Right ventricle myocardium inferior (tissue), 1 donor: ENCODE measurements at places on chromosomes 12 and 14. TPM values are rescaled to one million over a fixed set of nuclear protein-coding genes. Genes with fewer than 3 reads are reported as not detected.

MIA2 gene
- 22.2 TPM for total RNA-seq

GPR68 gene
- total RNA-seq, result 0.16 TPM

GCH1 gene
- total RNA-seq, result 2.4 TPM

PRB3 gene
- total RNA-seq, result not detected

KRT2 gene
- total RNA-seq, result not detected

ETV6 gene
- 15.2 TPM for total RNA-seq

GRCh38 chr14:45247427-45247826, 5.6 kb downstream of the MIS18BP1 start:
- no peak for DNase-seq

DNA sequence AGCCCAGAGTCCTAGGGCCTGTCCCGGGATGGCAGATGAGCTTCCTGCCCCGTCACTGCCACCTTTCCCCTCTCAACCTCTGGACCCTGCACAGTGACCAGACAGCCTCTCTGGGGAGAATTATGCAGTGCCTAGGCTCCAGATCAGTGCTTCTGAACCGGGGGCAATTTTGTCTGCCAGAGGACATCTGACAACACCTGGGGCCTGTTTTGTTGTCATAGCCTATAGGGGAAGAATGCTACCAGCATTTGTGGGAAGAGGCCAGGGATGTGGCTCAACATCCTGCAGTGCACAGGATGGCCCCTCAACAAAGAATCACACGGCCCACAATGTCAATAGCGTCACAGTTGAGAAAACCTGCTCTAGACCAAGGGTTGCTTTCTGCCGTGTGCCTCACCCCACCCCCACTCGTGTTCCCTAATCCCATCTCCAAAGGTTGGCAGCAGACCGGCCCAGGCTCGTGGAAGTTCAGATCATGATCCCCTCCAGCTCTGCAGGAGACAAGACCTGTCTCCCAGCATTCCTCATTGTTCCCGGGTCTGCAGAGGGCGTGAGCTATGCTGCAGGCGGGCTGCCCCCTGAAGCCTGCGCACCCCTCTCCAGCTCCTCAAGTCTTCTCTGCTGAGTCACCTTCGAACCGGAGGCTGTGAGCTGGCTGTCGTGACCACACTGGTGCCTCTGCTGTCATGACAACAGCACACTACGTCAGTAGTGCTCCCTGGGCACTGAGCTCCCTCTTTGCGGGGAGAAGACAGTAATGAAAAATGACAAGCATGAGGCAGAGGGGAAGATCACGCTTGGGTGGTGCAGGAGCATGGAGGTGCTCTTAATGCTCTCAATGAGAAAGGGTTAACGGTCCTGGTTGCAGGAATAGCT, 2.0 kb upstream of the GAPDH start:
- peak; percentile 74 for DNase-seq

MYH6 gene
- 3,910 TPM for total RNA-seq

DNA sequence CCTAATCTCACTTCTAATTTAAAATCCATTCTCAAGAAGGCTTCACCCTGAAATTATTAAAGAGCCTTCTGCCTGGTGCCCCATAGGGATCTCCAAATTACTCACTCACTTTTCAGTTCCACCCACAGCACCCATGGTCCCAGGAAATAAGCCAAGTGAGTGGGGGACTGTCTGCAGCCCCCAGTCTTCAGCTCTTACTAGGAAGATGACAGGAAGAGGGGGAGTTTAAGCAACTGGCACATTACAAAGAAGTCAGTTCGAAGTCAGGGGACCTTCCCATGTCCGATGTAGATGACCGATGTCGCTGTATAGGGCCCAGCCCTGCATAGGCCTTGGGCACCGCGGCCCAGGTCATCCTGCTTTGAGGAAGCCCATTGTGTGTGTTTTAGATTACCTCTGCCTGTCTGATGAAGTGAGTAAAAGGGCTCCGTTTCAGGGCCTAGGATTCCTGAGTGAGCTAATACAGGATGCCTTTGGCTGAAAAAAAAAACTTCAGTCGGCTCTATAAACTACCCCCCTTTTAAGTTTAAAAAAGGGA, 1.9 kb downstream of the ACTN1 start:
- no peak for DNase-seq

- DNase-seq, result no peak
Observed at GRCh38 chr12:88897723-88898122, 317.5 kb upstream of the KITLG start.

DNA sequence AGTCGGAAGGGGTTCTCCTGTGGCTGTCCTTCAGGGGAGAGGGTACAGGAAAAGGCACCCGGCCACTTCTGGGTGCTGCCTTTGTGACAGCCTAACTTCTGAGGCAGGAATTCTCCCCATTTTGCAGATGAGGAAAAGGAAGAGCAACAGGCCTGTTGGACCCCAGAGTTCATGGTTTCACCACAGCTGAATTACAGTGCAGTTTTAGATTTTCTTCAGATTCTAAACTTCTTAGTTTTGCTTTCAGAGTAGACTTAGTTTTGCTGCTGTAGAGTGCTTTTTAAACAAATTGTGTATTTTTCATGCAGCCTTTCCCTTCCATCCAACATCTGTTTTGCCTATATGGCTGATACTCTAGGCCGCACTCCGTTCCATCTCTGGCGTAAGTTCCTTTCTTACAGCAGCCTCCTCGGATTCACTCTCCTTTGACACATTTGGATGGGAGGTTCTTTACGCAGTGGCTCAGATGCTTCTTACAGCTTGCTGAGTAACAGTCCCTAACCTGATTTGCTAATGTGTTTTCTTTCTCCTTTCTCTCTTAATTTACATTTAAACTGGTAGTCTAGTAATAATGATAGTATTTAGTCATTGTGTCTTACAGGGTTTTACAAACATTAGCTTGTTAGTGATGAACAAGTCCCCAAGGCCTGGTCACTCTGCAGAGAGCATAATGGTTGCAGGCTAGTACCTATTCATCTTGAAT, 7.8 kb downstream of the TRAF3 start:
- DNase-seq, result no peak

RFX4 gene
- not detected for total RNA-seq

ADSS1 gene
- total RNA-seq, result 191 TPM

- peak; percentile 65 for DNase-seq
Observed at GRCh38 chr14:88488081-88488480, 66.7 kb downstream of the PTPN21 start.

SLC39A5 gene
- not detected for total RNA-seq

- DNase-seq, result no peak
Observed at GRCh38 chr12:70849265-70849960, 71.1 kb downstream of the PTPRR start.

GRCh38 chr12:109518820-109519665, 41.6 kb downstream of the UBE3B start:
- DNase-seq, result no peak

GRCh38 chr12:2960390-2960956, 1.3 kb downstream of the TEAD4 start:
- DNase-seq, result no peak

DNA sequence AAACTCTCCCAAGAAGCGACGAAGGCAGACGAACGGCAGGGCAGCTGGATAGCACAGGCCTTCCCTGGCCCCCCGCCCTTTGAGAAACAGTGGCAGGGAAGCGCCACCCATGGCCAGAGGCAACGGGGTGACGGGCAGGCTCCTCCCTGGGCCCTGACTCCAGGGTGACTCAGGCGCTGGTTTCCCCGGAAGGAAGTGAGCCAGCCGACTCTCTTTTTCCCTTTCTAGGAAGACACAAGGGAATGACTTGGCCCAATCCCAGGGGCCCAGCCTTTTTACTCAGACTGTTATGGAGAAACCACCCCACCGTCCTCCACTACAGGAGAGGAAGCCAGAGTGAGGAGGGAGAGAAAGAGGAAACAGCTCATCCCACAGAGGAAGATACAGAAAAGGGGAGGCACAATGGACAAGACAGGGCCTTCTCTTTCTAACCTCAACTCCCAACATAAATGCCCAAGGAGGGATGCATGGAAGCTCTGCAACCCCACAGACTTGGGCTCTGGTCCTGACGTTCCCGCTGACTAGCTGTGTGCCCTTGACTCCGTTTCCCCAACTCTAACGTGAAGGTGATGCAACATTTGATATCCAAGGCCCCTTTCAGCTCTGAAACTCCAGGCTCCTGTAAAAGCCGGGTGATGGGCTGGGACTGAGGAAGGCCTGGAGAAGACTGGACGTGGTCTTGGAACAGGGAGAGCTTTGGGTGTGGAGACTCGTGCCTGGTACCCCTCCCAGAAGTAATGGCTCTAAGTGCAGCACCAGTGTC, 27.9 kb downstream of the ACTN1 start:
- peak; percentile 90 for DNase-seq

DNA sequence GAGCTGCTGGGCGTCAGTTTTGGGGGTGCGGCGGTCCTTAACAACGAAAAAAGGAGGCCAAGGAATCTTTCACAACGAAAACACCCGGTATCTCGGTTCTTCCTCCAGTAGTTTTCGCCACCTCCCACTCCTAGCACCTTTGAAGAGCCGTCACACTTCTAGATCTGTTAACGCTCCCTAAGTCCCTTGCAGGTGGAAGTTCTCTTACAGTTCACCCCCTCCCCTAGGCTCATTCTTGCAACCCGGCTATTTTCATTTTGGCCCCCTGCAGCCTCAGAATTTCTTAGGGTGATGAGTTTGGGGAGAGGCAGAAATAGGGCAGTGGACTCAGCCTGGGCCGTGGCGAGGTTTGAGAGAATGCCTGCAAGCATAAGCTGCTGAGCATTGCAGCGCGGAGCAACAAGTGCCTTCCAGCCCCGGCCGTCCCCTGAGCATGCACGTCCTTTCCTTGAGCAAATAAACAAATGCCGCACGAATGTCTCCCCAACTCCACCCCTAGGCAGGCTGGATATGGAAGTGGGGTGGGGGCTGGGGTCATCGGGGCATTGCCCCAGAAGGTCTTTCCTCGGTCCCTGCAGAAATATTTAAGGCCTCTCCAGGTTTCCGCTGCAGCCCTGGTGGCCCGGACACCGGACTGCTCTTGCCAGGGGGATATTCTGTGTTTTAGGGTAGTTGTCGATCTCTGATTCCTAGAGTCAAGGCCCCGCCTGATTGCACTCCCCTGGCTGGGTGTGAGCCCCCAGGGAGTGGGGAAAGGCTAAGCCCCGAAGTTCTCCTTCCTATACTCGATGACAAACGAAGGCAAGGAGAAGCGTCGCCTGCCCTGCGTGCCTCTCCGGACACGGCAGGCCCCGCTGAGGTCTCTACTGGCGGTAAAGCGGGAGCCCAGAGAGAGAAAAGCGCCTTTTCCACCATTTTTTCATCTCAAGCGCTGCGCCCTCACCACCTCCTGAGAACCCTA, 1.6 kb downstream of the RFX4 start:
- DNase-seq, result no peak

GRCh38 chr12:39912211-39912980, 193.5 kb downstream of the SLC2A13 start:
- DNase-seq, result no peak

DNA sequence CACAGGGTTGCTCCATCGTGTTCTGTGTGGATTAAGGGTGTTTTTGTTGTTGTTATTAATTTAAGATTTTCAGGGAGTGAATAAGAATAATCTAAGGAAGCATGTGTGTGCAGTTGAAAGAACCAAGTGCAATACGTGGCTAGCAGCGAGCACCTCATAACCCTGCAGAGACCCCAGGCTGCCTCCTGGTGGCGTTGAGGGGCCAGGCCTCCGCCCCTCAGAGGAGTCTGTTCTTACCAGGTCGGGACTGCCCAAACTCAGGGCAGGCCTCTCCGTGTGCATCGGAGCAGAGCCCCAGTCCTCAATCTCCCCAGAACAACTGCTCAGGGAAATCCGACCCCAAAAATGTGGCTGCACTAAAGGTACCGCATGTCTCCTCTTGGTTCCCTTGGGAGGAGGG, 36.8 kb downstream of the IL31 start:
- no peak for DNase-seq

SLCO1B1 gene
- total RNA-seq, result not detected

ADGRD1 gene
- total RNA-seq, result 89.1 TPM

- no peak for DNase-seq
Observed at GRCh38 chr12:87922736-87923135, 106.5 kb downstream of the C12orf50 start.

- DNase-seq, result no peak
Observed at GRCh38 chr12:52860102-52860823, 11.5 kb upstream of the KRT78 start.

CMA1 gene
- 1.3 TPM for total RNA-seq

- no peak for DNase-seq
Observed at GRCh38 chr12:13900718-13901117, 80.7 kb downstream of the GRIN2B start.
